ENCODE measurements at places on chromosomes 5 and 9.

- DNase-seq: no peak
Observed at GRCh38 chr5:143708672-143709071, 103.3 kb upstream of the HMHB1 start.

DNA sequence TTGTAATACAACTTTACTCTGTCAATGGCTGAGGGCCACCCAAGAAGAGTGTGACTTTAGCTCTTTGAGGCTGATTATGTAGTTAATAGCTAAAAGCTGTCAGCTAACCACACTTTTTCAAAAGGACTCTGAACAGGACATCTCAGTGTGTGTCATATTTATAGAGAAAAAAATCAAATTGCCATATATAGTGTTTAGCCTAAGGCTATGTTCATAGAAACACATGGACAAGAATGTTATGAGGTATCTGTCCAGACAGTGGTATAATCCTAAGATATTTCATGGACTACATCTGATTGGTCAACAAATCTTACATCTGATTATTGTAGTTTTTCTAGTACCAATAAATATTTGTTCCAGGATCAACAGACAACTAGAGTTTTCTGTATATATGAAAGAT lies 42.1 kb upstream of the CDH18 start:
- DNase-seq: no peak

- no peak for DNase-seq
Observed at GRCh38 chr5:165175041-165175440, 1669.6 kb downstream of the MAT2B start.

DNA sequence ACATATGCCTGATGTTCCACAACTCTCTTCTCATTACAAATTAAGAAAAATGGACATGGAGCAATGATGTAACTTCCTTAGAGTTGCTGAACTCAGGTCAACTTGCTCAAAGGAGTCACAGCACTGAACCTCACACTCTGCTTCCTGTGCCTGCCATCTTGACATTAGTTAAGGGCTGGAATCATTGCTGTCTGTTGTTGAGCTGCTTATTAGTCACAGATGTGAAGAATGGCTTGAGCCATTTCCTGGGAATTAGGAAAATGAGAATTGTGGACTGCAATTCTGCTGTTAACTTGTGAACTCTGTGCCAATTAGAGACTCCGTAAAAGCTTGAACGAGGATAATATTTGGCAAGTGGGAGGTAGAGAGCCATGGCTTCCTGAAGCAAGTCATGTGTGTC lies 212.0 kb downstream of the ADAMTS12 start:
- no peak for DNase-seq

GRCh38 chr9:132998831-132999635 lies 20.5 kb downstream of the GFI1B start:
- DNase-seq: no peak

GRCh38 chr5:112549605-112550166 lies 130.6 kb upstream of the EPB41L4A start:
- DNase-seq: no peak

DNA sequence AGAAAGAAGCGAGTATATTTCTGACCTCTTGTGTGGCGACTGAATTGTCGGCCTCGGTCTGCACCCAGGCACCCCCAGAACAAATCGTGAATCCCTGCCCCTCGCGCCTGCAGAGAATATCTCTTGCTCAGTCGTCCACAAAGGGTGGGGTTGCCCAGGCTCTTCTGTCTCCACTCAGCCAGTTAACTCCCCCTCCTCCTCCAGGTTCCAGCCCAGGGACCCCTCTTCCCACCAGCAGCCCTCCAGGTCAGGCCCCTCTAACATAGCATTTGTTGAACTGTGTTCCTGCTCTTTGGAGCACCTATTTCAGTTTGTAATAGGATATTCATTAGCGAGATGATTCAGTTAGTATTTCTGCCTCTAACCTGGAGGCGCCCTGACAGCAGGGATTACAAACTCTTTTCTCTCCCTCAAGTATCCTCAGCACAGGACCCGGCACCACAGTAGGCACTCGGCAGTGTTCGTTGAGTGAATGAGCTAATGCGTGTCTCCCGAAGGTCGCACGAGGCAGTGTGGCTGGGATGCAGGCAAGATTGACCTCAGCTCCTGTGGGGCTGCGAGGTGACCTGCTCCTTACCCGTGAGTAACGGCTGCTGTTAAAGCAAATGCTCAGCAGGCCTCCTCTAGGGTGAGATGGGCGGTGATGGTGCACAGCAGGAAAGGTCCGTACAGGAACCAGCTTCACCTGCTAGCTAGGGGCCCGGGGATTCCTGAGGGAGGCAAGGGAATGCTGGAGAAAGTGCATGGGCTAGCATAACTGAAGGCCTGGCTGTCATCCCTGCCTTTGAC lies 25.8 kb downstream of the ZBTB34 start:
- no peak for DNase-seq

GRCh38 chr9:110048976-110049698 lies 158.8 kb downstream of the C9orf152 start:
- no peak for DNase-seq

GRCh38 chr5:163756170-163756569 lies 250.8 kb downstream of the MAT2B start:
- no peak for DNase-seq

DNA sequence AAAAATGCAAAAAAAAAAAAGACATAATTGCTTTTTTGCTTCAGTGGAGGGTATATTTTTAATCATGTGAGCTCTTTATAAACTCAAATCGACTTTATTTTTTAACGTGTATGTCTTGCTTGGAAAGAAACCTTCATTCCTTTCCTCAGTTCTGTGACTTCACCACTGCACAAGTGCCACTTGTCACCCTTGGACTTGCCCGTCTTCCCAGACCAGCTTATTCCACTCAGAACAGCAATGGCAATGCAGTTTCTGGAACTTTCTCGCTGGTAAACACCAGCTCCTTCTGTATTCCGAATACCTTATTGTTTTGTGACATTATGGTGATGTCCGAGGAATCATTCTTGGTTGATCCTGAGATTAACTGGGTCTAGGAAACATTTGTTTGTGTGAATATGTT lies 440.5 kb upstream of the ADAMTS16 start:
- no peak for DNase-seq

DNA sequence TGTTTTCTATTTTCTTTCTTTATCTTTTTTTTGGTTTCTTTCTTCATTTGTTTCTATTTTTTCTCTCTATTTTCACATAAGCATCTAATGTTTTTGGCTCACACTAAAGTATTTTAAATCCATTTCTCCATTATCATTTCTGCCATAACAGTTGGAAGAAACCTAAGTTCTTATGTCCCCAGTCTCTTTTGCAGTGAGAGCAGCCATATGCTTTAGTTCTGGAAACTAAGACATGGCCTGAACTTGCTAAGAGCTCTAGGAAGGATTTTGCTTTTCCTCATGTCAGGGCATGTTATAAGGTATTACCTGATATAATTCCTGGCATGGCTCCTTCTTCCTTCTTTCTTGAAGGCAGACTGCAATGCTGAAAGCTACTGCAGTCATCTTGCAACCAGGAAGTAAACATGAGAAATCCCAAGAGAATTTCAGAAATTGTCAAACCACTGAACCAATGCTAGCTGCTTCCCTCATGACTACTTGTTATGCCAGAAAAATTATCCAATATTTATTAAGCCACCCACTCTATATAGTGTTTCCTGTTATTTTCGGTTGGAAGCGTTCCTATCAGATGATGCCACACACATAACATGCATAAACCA lies 171.1 kb downstream of the TAF11L14 start:
- DNase-seq: no peak

- no peak for DNase-seq
Observed at GRCh38 chr9:76534026-76534425, 75.0 kb downstream of the GCNT1 start.

- DNase-seq: no peak
Observed at GRCh38 chr9:129141066-129142041, 30.1 kb downstream of the PTPA start.
